CD4-positive, alpha-beta T cell treated with Interleukin-2 at 100 ng/mL for 4 hours (primary cell): ENCODE measurements at places on chromosomes 1 and 21.

DNA sequence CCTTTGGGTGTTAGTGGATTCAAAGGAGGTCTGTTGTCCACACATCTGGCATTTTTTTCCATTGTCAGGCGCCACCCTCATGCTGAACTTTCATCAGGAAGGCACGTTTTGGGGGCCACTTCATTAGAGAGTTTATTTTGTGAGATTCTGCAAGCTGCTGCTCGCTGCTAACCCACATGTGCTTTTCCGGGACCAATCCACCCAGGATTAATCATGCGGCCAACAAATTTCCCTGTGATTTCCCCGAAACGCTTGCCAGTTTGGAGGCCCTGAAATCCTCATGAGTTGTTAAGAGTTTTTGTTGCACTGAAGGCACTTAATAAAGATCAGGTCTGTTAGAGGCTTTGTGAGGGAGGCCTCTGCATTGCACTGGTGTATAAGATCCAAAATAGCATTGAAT lies 2.4 kb downstream of the PDPN start:
- DNase-seq, result no peak

DNA sequence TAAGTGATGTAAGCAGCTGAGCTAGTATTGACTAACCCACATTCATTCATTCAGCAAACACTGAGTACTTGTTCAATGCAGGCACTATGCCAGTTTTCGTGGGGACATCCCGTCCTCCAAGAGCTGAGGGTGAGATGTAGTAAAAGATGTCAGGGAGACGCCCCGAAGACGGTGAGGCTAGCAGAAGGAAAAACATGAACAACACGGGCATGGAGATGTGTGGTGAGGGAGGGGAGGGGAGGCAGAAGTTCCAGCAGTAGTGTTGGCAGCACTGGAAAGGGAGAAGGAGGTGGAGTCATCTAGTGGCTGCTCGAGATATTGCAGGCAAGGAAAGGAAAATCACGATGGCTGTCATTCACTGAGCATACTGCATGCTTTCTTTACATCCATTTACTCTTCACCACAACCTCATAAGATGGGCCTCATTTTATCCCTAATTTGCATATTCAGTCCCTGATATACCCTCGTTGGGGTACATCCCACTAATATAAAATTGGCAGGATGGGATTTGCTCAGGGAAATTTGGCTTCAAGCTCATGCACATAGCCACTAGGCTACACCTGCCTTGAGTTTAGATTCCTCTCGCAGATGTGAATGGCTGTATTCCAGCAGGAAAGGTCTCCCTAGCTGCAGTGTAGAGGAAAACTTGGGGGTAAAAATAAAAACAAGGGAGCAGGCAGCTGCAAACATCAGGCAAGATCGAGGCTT lies 14.5 kb downstream of the PDZK1IP1 start:
- peak; percentile 45 for DNase-seq

DNA sequence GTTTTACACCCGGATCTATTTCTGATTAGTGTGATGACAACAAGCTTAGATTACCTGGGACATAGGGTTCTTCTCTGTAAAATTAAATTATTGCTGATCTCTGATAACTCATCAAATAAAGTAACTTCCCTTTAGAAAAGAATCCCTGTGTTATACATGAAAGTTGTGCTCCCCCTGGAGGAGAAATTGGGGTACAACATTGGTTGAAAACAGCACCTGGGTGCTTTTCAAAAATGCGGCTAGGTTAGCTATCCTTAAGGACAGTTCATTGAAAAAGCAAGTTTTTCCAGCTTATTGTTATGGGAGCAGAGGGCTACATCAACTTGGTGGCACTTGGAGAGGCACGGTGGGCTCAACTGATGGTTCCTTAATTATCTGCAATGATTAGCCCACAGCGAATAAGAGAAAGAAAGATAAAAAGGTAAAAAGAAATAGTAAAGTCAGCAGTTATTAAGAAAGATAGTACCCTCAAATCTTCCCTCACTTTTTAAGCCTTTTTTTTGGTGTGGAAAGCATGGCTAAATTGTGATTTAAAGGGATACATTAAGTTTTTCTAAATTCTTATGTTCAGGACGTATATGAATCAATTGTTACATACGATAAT lies 97.8 kb downstream of the FMN2 start:
- DNase-seq, result peak; percentile 42

GRCh38 chr1:179107706-179108629 lies 26.1 kb downstream of the TOR3A start:
- no peak for DNase-seq

- no peak for DNase-seq
Observed at GRCh38 chr1:20964540-20965484, 177.7 kb upstream of the HP1BP3 start.

DNA sequence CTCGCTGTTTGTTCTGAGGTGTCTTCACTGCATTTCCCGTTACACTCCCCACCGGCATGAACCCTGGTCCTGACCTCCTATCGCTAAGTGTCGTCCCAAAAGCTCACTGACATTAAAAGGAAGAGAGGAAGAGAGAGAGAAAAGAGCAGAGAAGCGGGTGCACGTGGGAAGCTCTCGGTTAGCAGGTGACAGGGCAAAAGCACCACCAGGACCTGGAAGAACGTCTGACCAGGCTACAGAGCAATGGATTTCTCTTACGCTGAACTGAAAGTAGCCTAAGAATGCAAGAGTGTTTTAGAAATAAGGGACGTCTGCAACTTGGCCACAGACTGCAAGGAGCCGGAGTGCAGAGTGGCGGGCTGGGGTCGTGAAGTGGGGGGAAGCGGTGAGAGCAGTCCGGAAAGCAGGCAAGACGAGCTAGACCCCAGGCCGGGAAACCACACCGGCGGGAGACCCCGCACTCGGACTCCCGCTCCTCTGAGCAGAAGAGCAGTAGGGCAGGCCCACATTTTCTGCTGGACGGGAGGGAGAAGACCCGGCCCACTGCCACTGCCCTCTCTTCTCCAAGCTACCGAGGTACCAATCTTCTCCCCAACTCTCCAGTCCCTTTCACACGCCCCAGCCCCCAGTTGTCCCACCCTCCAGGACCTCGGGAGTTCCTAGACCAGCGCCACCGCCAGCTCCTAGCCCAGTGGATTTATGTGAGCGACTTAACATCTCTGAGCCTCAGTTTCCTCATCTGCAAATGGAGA lies 8.3 kb upstream of the MPZL1 start:
- DNase-seq, result no peak
